ENCODE measurements at places on chromosomes 5 and 9.

- no peak for DNase-seq
Observed at GRCh38 chr9:133666845-133667244, 30.7 kb downstream of the DBH start.

GRCh38 chr5:61860978-61861377, 445.0 kb upstream of the KIF2A start:
- DNase-seq: no peak

DNA sequence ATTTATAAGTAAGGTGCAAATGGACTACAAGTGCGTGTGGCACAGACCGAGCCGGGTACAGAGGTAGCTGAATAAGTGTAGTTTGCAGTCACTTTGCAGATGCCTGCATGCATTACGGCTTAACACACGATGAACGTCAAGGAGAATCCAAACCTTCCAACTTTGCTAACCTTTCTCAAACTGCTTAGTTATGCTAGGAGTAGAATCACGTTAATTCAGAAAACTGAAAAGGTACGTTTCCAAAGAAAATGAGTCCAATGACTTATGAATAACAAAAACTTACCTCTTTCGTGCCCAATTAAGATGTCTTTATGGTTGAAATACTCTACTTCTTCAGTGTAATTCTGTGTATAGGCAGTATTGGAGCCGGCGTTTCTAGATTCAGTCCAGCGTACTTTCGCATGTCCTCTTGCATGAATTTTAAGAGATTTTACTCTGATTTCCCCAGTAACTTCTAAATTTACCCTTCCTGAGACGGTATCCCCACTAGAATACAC, 539 bp downstream of the ARRDC3 start:
- peak; percentile 61 for DNase-seq

DNA sequence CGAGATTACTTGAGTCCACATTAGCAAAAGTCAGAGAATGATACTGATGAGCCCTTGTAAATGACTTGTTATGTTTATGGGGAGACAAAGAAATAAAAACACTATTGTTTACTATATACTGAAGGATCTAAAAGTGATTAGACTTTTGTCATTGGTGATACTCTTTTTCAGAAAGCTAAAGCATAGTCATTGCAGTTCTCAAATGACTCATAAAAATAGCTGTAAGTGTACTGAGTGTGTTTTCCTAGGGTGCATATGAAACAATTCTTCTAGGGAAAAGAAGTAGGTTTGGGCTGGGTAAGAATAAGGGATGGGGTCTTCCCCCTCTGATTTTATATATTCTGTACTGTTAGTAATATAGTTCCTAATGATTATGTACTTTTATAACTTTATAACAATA, 32.6 kb downstream of the WDR36 start:
- no peak for DNase-seq

- no peak for DNase-seq
Observed at GRCh38 chr5:149616727-149617285, 35.5 kb downstream of the ARHGEF37 start.

- no peak for DNase-seq
Observed at GRCh38 chr5:33774341-33774740, 117.4 kb downstream of the ADAMTS12 start.

GRCh38 chr5:20359377-20359776, 371.4 kb upstream of the CDH18 start:
- DNase-seq: peak; percentile 14

DNA sequence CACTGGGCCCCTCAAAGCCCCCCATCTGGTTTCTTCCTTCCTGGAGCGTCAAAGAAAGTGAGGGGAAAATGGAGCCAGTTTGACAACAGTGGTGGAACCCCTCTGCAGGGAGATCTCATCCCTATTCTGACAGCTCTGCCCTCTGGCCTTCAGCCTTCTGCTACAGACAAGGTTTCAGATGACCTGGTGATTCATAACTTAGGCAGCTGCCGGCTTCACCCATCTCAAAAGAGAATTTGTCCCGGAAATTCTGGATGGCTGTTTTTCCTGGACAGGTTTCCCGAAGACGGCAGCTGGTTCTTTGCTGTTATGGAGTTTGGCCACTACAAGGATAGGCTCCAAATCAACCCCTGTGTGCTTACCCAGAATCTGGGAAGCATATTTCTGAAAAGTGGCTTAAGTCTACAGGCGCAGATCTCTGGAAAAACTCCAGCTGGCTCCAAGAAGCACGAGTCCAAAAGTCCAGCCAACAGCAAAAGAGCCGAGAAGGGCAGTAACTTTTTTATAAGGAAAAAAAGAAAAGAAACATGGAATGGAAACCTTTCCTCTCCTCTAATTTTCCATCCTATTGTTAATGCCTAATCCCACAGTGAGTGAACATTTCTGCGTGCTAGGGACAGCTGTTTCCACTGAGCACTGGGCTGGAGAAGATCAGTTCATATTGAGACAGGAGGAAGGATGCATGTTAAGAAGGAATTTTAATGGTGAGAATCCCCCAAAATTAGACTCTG, 54.5 kb downstream of the ZNF366 start:
- DNase-seq: no peak

DNA sequence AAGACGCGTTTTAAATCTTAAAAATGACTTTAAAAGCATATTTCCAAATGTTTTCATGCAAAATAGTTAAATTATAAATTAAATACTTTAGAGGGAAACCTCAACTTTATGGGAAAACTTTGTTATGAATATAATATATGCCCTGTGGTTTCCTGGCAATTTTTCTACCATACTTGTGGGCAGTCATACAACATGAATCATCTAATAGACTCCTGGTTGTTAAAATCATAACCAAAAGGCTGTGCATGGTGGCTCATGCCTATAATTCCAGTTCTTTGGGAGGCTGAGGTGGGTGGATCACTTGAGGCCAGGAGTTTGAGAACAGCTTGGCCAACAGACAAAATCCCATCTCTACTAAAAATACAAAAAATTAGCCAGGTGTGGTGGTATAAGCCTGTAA, 18.2 kb downstream of the ATP10B start:
- no peak for DNase-seq

GRCh38 chr9:121836366-121836885, 185.0 kb downstream of the DAB2IP start:
- no peak for DNase-seq

- no peak for DNase-seq
Observed at GRCh38 chr9:21153336-21154017, 11.8 kb upstream of the IFNW1 start.

DNA sequence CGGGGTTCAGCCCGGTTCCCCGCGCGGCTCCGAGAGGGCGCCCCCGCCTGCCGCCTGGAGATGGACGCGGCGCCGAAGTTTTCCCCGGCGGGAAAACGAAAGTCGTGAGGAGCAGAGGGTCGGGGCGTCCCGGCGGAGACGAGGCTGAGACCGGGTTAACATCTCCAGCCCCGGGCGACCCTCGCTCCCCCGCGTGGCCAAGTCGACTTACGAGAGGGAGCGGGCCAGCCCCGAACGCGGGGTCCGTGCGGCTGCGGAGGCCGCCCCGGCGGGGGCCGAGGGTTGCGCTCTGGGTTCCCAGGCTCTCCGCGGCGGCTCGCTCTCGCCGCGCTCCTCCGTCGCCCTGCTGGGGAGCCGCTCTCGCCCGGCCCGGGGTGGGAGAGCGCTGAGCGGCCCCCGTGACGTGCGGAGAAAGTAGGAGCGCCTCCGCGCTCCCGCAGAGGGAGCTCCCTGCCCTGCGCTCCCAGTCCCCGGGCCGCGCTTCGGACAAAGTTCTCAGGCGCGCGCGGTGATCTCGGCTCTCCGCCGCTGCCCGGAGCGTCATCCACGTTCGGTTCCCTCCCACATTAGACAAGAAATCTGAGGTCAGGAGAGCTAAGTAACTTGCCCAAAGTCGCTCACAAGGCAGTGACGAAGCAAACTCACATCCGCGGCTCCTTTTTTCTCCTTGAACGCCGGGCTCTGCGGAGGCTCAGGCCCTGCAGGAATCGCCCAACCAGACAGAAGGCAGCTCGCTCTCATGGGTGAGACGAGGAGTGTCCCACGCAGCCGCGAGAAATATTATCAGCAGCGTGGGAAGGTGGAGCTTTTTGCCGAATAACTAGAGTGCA, 1.2 kb upstream of the GCNT4 start:
- no peak for DNase-seq

GRCh38 chr9:117704597-117704996, 394 bp downstream of the TLR4 start:
- DNase-seq: no peak

GRCh38 chr9:104233366-104233765, 139.3 kb downstream of the SMC2 start:
- DNase-seq: no peak

DNA sequence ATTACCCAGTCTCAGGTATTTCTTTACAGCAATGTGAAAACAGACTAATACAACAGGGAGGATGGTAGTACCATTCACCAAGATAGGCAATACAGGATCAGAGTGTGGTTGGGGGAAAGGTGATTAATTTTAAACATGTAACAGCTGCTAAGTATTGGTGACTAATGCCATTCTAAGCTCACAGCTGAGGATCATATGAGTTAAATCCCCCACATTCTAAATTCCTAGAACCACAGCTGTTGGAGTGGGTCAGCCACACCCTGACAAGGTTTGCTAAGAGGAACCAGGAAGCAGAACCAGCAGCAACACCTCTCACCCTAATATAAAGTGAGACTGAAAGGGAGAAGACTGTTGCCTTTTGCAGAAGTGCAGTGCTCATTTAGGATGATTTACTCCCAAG, 24.8 kb downstream of the HSPB3 start:
- DNase-seq: no peak

DNA sequence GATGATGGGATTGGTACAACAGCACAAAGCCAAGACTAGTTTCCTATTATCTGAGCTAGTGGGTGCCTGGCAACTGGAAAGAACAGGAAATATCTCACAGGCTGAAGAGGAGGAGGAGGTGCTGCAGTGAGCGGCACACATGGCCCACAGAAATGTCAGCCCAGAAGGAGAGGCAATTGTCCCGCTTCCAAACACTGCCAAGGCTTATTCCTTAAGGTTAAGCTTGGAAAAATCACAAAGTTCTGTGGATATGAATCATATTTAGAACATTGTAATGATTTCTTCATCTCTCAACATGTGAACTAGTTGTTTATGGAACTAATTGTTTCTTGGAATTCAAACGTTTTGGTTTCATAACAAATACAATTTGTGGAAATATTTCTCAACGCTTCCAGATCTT, 1019.5 kb upstream of the SEMA6A start:
- no peak for DNase-seq

GRCh38 chr5:150862070-150862469, 15.7 kb downstream of the IRGM start:
- DNase-seq: no peak

- DNase-seq: no peak
Observed at GRCh38 chr9:20408513-20408912, 213.8 kb downstream of the MLLT3 start.

DNA sequence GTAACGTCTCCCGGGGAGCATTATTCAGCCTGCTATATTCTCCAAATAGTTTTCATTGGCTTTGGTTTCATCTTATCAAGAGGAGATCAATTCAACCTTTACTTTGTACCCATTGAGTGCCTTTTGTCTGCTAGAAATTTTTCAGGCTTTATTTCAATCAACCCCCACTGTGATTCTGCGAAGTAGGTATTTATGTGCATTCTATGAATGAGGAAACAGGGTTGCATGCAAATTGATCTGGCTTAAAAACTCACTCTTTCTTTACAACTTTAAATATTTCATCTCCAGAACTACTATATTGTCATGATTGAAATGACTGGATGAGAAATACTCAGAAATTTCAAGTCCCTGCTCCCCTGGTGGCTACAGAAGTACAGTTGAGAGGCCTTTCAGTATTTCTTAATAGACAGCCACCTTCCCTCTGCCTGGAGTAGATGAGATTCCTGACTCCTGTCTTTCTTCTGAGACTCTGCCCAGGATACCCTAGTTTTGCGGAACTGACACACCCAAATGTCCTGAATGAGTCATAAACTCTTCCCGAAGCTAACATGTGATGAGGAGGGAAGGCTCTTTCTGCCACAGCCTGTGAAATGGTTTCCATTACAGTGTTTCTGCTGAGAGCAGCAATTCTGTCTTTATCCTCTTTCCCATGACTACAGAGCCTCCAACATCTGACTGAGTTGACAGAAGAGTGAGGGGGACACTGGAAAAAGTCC, 52.6 kb upstream of the TNC start:
- no peak for DNase-seq

DNA sequence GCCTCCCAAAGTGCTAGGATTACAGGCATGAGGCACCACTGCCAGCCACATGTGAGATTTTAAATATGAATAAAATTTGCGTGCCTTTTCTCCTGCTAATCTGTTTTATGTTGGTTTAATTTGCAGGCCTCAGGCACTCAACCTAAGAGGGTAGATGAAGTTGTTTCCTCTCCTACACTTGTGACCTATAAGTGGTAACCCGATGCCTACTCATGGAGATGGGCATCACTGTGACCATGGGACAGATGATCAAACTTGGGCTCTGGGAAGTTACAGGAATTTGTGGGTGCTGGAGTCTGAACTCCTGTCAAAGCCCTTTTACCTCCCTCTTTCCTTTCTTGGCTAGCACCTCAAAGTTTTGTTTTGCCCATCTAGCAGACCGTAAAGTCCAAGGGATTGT, 1.1 kb downstream of the SLC28A3 start:
- DNase-seq: no peak

DNA sequence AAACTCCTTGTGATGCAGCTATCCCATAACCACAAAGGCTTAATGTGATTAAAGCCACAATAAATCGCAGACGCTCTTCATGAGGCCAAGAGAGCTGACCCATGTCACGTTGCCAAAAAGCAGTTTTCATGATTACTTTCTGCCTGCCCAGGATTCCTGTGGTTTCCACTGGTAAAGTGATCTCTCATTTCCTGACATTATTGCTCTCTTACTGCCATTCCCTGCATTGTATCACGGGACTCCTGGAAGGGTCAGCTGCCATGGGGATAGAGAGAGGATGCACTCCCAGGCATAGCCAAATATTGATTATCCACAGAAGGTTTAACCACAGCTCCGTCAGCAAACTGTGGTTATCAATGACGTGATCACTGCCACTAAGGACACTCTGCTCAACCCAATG, 103.8 kb upstream of the SLC1A3 start:
- DNase-seq: no peak

- DNase-seq: no peak
Observed at GRCh38 chr5:122842016-122842580, 3.3 kb upstream of the SNX24 start.

- no peak for DNase-seq
Observed at GRCh38 chr5:23627976-23628375, 120.6 kb downstream of the PRDM9 start.

DNA sequence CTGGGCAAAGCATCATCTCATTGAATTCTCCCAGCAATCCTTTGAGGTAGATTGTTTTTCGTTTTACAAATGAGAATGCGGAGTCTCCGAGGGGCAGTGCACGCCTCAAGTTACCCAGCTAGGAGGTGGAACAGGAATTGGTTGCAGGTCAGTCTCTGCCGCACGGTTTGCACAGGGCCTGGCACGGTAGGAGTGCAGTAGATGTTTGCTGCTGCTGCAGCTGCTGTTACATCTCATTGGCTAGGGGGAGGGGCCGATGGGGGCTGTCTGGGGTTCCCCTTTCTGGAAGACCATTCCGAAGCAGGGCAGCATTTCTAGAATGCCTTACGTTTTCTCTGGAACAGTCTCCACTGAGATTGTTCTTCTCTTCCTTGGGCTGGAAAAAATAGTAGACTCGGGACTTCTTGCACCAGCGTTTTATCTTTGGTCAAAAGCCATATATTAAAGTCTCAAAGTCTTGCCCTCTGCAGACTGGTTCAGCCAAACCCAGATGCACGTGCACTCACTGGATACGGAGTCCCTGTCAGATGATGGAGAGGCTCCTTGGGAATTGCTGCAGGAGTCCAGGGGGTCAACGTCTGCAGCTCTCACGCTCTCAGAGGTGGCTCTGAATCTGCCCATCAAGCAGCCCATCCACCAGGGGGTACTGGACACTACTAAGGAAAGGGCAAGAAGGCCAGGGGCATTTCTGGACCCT, 1.2 kb downstream of the USP20 start:
- no peak for DNase-seq

- no peak for DNase-seq
Observed at GRCh38 chr9:3992924-3993323, 306.9 kb downstream of the GLIS3 start.

Data from NCI-H1694 treated with DMSO at 0.1 percent for 48 hours (cell line).